Activated gamma-delta T cell (primary cell): ENCODE measurements at places on chromosomes 5 and 9.

- no peak for DNase-seq
Measured at GRCh38 chr5:18944771-18945170, 1043.2 kb downstream of the CDH18 start.

DNA sequence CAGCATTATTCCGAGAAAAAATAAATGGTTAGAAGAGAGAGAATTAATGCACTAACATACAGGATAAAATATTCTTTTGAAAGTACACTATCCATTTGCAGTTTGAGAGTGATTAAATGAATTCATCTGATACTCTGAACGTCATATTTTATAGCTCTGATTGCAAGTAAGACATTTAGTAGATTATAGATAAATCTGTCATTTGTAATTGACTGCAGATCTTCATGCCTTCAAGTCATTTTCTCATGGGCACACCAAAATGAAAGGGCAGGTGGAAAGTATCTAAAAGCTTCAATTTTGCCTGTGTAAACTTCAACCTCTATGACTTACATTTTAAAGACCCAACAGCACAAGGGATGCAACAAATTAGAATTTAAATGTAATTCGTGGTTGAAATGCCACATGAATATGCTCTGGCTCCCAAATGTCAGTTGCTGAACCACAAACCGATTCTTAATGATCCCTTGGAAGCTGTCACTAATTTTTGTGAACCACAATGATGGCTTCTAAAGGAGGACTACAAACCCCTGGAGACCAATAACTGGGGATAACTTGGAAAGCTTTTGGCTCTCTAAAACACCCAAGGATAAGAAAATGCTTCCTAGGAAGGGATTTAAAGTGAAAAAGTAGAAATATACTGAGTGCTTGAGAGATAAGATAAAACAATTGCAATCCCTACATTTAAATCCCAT, 3.9 kb downstream of the TYRP1 start:
- DNase-seq, result no peak

DNA sequence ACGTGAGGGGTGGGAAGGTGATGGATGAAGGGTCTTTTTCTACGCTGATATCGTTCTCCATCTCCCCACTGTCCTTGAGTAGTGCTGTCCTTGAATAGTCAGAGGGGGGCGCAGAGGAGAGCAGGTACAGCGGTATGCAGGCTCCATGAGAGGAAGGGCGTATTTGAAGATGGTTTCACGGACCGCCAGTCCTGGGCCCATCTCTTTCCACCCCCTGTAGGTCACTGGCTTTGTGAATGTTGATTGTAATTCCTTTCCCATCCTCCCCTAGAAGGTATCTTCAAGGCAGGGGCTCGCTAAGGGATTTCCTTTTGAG, 40.8 kb upstream of the DAB2IP start:
- DNase-seq, result no peak

GRCh38 chr9:135887585-135888050, 19.7 kb downstream of the CAMSAP1 start:
- no peak for DNase-seq

GRCh38 chr9:80605129-80605528, 1033.4 kb downstream of the TLE4 start:
- DNase-seq, result no peak

DNA sequence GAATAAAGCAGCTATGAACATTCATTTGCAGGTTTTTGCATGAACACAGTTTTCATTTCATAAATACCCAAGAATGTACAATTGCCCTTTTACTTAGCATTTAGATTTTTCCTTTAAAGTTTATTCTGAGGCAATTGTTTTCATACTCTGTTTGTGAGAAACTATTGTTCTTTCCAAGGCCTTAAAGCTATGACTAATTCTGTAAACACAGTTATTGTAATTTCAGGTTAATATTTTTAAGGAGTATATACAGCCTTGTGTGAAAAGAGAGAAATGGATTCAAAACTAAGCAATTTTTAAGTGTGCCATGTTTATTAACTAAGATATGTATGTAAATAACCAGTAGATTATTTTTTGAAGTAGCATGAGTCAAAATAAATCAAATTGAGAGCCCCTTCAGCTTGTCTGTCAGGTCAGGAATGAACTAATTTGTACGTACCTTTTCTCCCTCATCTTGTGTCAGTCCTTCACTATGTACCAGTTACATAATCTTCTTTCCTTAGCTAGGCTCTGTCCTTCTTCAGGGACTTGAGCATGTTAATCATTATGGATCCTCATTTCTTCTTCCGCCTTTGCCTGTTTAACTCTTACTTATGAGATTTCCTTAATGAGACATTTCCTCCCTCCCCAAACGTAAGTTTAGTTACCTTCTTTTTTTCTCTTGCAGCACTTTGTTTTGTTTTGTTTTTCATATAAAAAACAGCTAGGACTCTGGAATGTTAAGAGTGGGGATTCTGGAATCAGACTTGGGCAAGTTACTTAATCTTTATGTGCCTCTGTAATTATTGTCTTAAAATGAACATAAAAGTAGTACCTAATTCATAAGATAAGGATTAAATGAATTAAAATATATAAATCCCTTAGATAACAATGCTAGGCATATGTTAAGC, 63.6 kb downstream of the NIPBL start:
- no peak for DNase-seq

DNA sequence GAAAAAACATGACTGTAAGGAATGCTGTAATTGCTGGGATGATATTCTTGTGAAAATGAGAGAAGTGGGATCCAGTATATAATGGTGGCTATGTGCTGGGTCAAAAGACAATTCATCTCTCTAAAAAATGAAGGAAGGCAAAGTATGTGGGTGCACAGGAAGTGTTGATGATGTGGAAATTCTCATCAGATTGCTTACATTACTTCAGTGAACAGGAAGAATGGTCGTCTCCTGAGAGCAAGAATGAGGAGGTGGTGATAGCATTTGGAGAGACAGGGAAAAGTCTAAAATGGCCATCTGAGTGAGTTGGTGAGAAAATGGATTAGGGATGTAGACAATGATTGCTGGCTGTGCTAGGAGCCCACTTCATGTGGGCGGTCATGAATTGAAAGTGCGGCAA, 253.5 kb upstream of the NREP start:
- DNase-seq, result no peak

DNA sequence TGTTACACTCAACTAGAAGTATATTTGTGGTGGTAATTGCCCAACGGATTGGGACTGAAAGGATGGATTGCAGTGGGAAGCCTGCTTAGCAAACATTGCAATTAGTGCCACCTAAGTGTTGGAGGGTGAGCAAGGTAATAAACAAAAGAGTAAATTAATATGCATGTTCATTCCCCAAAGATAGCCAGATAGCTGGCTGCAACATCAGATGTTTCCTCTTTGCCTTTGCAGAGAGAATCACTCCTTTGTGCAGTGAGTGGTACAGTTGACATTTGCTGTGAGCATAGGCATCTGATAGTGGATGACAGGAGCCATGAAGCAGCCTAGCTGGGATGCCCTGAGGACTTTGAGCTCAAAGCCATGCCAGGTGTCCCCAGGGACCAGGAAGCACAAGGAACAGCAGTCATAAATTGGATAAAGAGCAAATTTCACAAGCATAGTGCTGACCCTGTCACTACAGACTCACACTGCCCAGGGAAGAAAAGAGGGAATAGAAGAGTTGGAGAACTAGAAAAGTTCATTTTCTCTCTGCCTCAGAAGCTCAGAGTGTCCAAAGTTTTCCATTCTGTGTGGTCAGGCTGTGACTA, 336.1 kb upstream of the SLC30A5 start:
- DNase-seq, result no peak

DNA sequence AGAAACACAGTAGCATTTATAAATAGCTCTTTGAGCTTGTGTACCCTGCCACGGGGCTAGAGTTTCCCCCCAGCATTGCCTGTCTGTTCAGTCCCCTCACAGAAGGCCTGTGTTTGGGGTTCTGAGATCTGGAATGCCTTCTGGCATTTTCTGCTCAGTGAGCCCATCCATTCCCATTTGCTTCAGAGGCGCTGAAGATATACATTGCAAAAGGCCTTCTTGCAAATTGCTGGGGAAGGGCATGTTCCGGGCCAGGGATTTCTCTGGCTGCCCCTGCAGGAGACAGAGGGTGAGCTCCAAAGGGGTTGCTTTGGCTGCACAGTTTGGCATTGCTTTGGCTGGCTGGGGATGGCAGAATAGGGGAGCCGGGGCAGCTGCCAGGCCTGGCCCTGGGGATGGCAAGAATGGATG, 308.4 kb downstream of the MSX2 start:
- no peak for DNase-seq

DNA sequence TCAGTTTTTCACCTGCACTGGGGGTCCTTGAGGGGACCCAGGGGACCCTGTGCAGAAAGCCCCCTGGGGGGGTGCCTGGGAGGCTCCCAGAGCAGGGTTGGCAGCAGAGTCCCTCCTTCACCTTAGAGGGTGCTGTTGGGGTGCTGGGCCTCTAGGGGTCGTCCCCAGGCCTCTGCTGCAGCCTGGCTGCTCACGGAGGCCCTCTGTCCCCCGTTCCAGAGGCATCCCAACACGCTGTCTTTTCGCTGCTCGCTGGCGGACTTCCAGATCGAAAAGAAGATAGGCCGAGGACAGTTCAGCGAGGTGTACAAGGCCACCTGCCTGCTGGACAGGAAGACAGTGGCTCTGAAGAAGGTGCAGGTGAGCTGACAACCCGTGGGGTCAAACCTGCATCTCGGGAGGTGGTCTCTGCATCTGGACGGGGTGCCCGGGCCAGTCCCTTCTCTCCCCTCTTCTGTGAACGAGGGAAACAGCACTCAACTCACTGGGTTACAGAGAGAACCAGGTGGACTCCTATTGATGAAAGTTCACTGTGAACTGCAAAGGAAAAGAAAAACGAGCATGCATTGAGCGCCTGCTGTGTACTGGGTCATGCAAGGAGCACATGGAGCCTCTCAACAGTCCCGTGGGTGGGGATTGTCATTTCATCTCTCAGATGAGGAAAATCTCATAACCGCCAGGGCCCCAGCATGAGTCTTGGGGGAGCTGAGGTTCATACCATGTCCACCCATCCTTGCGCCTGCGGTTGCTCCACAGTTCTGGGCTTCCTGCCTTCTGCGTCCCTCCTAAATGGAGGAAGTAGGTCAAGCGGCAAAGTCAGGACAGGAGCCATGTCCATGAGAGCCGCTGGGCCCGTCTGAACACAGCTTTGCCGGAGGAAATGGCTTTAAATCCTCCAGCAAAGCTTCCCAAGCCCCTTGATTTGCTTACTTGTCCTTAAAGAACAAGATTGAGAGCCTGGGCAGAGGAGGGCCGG, 54.8 kb downstream of the NEK6 start:
- no peak for DNase-seq

DNA sequence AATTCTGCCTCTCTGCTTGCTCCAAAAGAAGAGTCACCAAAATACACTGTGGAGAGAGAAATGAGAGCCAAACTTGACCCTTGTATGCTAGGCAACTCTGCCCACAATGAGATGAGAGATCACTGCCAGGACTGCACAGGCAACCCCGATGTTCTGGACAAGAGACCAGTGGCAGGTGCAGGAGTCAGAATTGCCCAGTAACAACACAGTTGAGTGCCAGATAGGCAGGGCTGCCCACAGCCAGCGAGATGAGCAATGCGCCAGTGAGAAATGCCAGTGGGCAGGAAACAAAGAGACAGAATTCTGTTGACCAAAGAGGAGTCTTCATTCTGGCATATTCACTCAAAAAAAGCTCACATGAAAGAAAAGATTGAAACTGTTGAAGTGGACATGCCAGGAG, 570.7 kb downstream of the CAAP1 start:
- DNase-seq, result no peak

DNA sequence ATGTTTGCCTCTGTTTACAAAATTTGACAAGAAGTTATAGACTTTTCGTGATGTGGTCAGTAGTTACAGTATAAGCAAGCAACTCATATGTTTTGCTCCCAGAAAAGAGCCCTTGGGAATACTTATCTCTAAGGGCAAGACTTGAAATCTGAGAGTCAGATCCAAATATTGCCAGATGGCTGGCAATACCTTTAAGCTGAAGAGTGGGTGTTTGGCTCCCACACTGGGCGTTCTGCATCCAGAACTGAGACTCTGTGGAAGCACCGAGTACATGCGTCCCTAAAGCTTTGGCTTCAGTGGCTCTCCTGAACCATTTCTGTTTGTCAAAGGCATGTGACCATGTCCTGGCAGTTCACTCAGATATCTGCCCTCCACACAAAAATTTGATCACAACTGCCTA, 194.1 kb downstream of the DCP2 start:
- no peak for DNase-seq

DNA sequence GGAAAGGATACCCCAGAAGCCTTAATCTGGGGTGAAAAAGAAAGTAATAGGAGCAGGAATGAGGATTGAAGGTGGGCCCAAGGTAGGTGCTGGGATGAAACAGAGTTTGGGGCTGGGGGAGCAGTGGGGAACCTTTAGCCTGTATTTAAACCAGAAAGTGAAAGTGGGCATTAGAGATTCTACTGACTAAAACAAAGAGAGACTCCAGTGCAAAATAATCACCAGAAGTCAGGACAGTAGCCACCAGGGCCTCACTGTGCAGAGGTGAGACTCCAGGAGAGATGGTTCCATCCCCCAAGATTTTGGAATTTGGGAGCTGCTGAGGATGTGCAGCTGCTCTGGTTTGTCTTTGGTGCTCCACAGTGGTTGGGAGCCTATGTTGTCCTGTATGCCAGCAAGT, 13.1 kb downstream of the DNAJB5 start:
- DNase-seq, result no peak

GRCh38 chr5:80248378-80248777, 7.5 kb downstream of the SERINC5 start:
- DNase-seq, result no peak

- DNase-seq, result no peak
Measured at GRCh38 chr9:81387360-81388106, 301.8 kb downstream of the TLE1 start.

DNA sequence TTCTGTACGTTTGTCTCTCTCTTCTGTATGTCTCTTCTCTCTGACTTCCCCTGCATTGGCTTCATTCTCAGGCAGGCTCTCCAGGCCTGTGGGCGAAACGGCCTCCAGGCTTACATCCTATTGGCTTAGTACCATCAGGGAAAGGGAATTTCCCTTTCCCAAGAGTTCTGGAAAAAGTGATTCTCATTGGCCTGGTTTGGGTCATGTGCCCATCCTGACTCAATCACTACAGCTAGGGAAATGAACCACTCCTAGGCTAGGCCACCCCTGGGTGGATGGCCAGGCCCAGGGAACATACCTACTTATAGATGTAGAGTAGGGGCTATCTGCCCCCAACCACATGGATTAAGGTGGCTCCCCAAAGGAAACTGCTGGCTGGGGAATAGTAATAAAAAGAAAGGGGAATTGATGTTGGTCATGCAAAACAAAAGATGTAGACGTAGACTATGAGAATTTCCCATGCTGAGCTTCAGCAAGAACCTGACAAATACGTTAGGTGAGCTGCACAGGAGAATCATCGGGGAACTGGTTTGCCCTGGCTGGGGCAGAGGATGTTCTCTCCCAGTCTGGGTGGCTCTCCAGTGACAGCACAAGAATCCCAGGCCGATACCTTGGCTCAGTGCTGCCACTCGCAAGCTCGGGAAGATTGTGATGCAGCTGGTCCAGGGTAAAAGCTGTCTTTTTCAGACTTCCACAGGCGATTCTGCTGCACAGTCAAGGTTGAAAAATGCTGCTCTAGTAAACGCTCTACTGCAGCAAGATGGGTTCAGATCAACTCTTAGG, 3.7 kb upstream of the EGR1 start:
- no peak for DNase-seq

- DNase-seq, result no peak
Measured at GRCh38 chr5:15510092-15510491, 10.1 kb downstream of the FBXL7 start.
